Stimulated activated CD4-positive, alpha-beta T cell treated with anti-CD3 and anti-CD28 coated beads, Interleukin-1b, Interleukin-23, amount 100 ng/mL, for 1 hour (primary cell): ENCODE measurements at places on chromosomes 7 and 10.

- DNase-seq: no peak
Observed at GRCh38 chr10:53331460-53331859, 558.9 kb upstream of the MBL2 start.

DNA sequence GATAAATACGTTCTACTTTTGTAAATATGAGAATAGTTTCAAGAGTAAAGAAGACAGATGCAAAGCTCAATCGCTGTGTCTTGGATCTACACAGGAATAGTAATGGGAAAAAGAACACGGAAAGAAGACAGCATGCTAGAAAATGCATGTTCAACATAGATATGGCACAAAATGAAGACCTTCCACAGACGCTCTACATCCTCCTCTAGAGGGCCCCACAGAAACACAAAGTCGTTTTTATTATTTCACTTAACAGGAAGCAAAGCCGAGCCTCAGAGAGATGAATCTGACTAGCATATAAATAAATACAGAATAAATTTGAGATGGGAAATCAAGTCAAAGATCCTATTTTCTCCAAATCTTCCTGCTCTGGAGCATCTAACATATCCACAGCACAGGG, 292.6 kb downstream of the PARD3 start:
- no peak for DNase-seq

GRCh38 chr10:119703903-119704508, 21.8 kb upstream of the INPP5F start:
- DNase-seq: no peak

- DNase-seq: no peak
Observed at GRCh38 chr10:28737096-28737495, 59.8 kb downstream of the BAMBI start.

GRCh38 chr7:7920481-7920880, 48.1 kb upstream of the GLCCI1 start:
- DNase-seq: no peak

DNA sequence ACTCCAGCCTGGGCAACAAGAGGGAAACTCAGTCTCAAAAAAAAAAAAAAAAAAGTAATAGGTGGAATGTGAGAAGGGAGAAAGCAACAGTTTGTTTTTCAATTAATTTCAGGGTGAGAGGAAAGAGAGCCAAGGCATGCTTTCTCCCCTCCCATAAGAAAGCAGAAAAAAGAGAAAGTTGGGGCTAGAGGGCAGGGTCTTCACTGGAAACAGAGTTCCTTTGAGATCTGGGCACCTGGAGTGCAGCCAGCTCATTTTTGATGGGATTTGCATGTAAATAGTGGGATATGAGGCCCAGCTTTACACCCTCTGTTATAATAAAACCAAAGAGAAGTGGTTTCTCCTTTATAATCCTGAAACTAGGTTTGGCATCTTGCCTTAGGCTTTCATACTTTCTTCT, 13.8 kb upstream of the STOX1 start:
- DNase-seq: no peak

DNA sequence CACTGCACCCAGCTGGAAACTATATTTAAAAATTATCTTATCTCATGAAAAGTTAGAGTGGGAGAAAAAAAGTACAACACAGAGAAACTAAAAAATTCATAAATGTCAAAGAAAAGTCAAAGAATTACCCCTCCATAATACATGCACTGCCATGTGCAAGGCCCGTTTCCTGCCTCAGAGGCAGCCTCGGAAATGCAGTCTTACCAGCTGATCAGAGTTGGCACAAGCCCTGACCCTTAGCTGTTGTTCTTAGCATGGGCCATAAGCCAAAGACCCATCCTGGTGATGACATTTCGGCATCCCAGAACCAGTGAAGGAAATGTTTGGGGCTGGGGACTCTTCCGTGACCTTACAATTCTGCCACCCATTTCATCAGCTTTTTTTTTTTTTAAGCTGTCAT, 21.6 kb downstream of the RBM48 start:
- DNase-seq: no peak

DNA sequence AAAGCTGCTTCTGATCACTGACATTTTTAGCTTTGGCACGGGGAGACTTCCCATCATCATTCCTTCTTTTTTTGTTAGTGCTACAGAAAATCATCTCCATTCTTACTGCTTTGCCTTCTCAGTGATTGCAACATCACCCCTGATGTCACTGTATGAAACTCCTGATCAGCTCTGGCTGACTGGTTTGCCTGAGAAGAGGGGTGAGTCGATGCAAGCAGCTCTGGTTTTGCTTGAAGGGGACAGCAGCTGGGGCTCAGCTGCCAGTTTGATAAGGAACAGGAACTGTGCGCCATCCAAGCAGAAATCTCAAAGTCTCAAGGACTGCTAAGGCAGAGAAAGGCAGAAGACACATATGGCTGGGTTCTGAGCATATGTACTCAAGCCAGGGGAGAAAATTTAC, 808.5 kb upstream of the CELF2 start:
- no peak for DNase-seq

DNA sequence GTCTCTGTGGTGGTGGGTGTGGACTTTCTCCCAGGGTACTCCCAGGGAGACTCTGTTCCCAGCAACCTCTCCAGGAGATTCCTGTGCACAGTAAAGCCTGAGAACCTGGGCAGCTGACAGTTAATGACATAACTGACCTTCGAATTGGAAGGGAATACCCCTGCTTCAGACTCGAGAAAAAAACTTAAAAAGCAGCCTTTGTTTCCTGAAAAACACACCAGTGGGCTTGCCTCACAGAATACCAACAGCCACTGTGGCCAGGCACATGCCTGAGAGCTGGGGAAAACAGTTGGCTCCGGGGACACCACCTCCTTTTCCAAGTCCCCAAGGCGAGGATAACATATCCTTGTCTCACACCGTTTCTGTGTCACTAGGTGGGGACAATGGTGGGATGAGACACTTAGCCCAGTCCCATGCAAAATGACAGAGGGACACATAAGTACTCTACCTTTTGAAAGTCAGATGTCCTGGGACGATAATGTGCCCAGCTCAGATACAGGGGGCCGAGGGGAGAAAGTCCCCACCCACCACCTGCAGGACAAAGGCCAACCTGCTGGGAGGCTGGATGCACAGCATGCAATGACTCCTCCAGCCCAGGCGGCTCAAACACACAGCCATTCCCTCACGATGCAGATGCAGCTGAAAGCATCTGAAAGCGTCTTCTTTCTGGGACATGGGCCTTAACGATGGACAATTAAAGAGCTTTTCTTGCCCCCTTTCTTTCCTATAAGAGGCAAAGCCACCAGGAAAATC, 65.6 kb downstream of the HIPK2 start:
- DNase-seq: no peak

- no peak for DNase-seq
Observed at GRCh38 chr10:122331100-122331499, 43.4 kb upstream of the PLEKHA1 start.

DNA sequence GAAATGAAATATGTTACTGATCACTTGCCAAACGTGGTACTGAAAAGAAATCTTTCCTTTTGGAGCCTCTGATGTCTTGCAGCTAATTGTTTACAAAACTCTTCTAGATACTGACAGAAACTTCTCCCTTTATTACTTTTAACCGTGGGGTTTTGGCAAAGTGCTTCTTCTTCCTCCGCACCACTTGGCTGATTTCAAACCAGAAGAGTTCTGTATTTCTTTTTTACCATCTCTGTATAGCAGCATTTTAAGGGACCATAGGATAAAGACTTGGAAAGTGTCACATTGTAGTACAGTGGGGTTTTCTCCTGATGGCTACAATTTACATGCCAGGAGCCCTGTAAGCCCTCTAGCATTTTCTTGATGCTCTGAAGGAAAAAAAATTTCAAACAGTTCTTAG, 21.9 kb upstream of the CREB5 start:
- no peak for DNase-seq

DNA sequence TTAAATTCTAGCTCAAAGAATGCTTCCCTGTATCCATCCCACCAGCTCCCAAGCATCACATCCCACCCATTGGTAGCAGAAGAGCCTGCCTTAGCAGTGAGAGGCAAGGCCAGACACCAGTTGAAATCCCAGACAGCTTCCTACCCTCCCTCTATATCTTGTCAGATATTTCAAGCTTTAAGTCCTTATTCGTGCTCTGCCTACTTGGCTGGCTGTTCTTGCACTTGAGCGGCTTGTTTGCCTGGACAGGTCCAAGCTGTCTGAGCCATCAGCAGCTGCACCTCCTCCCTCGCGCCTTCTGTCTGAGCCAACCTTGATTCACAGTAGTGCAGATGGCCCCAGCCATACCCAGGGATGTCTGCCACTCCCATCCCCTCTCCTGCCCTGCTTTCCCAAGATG, 16.4 kb downstream of the LRRC4 start:
- DNase-seq: no peak

GRCh38 chr7:33433357-33433756, 304.0 kb downstream of the BBS9 start:
- no peak for DNase-seq

- no peak for DNase-seq
Observed at GRCh38 chr7:114128880-114129279, 210.1 kb upstream of the PPP1R3A start.

GRCh38 chr10:122577311-122577885, 16.8 kb downstream of the DMBT1 start:
- no peak for DNase-seq

GRCh38 chr10:51685768-51686167, 13.6 kb downstream of the CSTF2T start:
- DNase-seq: no peak
